Lower lobe of right lung (tissue), 2 donors: ENCODE measurements at places on chromosomes 7 and 10. TPM values are rescaled to one million over a fixed set of nuclear protein-coding genes. Genes with fewer than 3 reads are reported as not detected.

DNA sequence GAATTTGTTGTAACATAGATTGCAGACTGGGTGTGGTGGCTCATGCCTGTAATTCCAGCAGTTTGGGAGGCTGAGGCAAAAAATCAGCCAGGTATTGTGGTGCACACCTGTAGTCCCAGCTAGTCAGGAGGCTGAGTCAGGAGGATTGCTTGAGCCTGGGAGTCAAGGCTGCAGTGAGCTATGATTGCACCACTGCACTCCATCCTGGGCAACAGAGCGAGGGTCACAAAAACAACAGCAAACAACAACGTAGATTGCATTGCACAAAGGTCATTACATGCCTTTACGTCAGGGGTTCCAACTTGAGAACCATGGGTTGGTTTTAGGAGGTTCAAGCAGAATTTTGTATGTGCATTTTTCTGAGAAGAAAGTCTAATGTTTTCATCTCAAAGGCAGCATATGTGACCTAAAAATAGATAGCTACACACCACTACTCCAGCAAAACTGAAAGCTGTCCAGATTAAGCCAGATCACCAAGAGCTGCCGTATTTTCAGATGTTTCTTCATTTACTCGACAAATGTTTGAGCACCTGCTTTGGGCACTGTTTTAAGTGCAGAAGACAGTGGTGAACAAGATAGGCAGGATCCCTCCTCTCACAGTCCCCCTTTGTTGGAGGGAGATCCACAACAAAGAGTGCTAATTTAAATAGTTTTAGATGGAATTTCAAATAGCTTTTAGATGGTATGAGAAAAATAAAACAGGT is 28.3 kb upstream of the CYP26C1 start:
- no peaks in the 10 kb centered on the region for H3K27me3 ChIP-seq
- DNase-seq: no peak
- no peaks in the 10 kb centered on the region for H3K36me3 ChIP-seq
- no peak overlapping the region for H3K4me3 ChIP-seq
- no peaks in the 10 kb centered on the region for H3K4me1 ChIP-seq

DNA sequence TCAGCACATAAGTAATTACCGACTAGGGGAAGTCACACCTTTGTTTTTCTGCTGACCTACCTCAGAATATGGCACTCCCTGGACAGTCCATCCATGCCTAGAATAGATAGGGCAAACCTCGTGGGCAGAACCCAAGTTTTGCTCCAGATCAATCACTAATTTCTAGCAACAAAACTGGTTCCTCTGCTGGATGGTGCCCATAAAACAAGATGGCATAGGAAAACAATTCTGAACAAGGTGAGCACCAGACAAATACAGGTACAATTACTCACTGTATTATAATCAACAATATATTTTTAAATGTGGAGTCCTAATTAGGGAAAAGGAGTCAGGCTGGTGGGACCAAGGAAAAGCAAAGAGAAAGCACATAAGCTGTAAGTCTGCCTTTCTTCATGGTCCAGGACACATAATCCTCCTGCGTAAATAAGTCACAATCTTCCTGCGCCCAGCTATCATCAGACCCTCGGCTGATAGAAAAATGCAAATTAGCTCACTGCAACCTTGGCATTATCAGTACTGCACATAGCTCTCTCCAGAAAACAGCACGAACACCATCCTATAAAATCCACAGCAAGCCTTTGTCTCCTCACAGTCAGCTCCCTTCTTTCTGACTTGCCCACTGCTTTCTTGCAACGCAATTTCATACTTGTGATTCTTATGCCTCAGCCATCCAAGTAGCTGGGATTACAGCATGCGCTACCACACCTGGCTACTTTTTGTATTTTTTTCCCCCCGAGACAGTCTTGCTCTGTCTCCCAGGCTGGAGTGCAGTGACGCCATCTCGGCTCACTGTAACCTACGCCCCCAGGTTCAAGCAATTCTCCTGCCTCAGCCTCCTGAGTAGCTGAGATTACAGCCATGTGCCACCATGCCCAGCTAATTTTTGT is 15.1 kb downstream of the URGCP start:
- peaks cover 14% of the 10 kb centered on the region for H3K36me3 ChIP-seq
- H3K27me3 ChIP-seq: no peaks in the 10 kb centered on the region
- no peak overlapping the region for H3K27ac ChIP-seq
- DNase-seq: no peak
- no peak overlapping the region for H3K4me3 ChIP-seq

- H3K27ac ChIP-seq: no peak overlapping the region
- H3K36me3 ChIP-seq: no peaks in the 10 kb centered on the region
- no peaks in the 10 kb centered on the region for H3K4me1 ChIP-seq
- no peaks in the 10 kb centered on the region for H3K27me3 ChIP-seq
- DNase-seq: no peak
These were observed 20.2 kb downstream of the OR6B1 start for GRCh38 chr7:144020340-144020739.

- H3K27me3 ChIP-seq: no peaks in the 10 kb centered on the region
- DNase-seq: no peak
- H3K4me3 ChIP-seq: no peak overlapping the region
- no peaks in the 10 kb centered on the region for H3K4me1 ChIP-seq
These were observed 51.7 kb downstream of the ADCY1 start for GRCh38 chr7:45625714-45626440.

The C7orf57 gene
- 1.6 TPM for total RNA-seq

- H3K36me3 ChIP-seq: no peaks in the 10 kb centered on the region
- H3K4me3 ChIP-seq: no peak overlapping the region
- H3K4me1 ChIP-seq: no peaks in the 10 kb centered on the region
- DNase-seq: no peak
These were observed 165.2 kb downstream of the AUTS2 start for GRCh38 chr7:69763513-69763912.

DNA sequence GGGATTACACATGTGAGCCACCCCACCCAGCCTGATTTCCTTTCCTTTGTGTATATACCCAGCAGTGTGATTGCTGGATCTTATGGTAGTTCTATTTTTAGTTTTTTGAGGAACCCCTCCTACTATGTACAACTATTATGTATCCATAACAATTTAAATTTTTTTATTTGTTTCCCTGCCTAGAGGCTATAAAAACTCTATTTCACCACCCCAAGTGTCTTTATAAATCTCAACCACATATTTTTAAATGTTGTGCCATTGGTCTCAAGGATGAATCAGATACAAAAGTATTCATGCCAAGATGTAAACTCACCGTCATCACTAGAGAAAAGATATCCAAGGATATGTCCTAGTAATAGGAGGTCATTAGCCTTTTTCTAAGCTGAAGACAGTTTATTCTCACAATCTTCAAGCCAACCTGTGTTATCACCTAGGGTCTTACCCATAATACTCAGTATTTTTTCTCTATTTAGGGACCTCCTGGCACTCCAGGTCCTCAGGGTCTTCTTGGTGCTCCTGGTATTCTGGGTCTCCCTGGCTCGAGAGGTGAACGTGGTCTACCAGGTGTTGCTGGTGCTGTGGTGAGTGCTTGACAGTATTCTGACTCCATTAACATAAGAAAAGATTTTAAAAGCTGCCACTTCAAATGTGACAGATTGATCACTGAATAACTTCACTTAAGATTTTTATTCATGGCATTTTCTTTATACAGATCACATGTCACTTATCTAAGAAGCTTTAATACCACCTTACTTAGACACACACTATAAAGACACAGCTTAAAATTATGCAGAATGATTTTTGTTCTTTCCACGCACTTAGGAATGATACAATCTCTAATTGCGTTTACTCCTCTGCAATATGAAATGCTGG is 29.4 kb downstream of the COL1A2 start:
- no peak overlapping the region for H3K27ac ChIP-seq
- peaks cover 61% of the 10 kb centered on the region for H3K36me3 ChIP-seq
- no peak for DNase-seq

- peaks cover 56% of the 10 kb centered on the region for H3K36me3 ChIP-seq
- H3K4me1 ChIP-seq: no peaks in the 10 kb centered on the region
- no peak for DNase-seq
- H3K27me3 ChIP-seq: no peaks in the 10 kb centered on the region
- H3K27ac ChIP-seq: no peak overlapping the region
These were observed 182.3 kb upstream of the IMMP2L start for GRCh38 chr7:111744501-111745155.

The ZNF789 gene
- total RNA-seq: 11.1 TPM

The TAS2R3 gene
- 1.4 TPM for total RNA-seq

The SEMA3E gene
- 8.8 TPM for total RNA-seq

The TMEM270 gene
- total RNA-seq: not detected

The CACNB2 gene
- total RNA-seq: 1.4 TPM

The LAMTOR4 gene
- 131 TPM for total RNA-seq

DNA sequence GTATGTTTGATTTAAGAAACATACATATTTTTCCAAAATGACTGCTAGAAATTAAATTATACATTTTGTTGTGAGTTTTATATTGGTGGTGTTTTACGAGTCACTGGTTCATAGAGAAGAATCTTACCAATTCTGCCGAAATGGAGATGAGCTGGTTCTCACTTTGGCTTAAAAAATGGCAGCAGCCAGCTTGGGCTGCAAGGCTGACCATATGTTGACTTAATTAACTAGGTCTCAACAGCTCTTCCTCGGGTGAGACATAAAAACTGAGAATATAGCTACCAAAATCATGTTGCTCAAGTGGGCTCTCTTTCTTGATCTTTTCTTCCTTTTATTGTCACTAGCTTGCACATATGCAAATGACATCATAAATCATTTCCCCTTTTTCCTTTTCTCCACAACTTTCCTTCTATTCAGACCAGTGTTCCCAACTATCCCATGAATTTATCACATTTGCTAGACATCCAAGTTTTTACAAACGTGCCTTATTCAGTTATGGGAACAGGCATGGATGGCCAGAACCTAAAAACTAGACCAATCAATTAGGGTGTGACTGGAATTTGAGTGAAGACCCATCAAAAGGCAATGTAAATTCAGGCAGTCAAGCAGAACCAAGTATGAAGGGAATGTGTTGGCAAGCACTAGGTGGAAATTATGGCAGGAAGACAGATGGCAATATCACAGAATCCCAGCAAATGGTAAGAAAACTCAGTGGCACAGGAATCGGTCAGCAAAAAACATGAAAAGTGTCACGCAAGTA is 6.4 kb upstream of the TSPAN12 start:
- H3K36me3 ChIP-seq: no peaks in the 10 kb centered on the region
- H3K4me1 ChIP-seq: no peaks in the 10 kb centered on the region
- H3K4me3 ChIP-seq: no peak overlapping the region

DNA sequence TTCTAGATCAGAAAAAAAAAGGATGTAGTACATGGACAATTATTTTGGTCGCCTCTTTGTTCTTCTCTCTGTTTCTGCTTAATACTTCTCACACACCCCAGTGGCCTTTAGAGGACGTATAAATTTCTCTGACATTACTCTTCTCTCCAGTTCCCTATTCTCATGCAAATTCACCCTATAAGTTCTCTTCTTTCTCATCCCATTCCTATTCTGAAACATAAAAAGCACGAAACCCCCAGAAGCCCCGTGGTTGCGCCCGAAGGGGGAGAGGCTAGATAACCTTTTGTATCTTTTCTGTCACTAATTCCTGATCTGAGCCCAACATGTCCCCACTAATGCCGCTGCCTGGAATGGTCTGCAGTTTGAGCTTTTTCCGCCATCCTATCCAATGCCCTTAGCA is 136.9 kb downstream of the SKIDA1 start:
- no peak overlapping the region for H3K27ac ChIP-seq
- H3K4me3 ChIP-seq: no peak overlapping the region
- H3K4me1 ChIP-seq: no peaks in the 10 kb centered on the region

The RBM28 gene
- total RNA-seq: 26.9 TPM

- H3K27ac ChIP-seq: no peak overlapping the region
- DNase-seq: no peak
- H3K4me3 ChIP-seq: no peak overlapping the region
- H3K4me1 ChIP-seq: no peaks in the 10 kb centered on the region
- H3K27me3 ChIP-seq: no peaks in the 10 kb centered on the region
- H3K36me3 ChIP-seq: peaks cover 89% of the 10 kb centered on the region
These were observed 50.0 kb downstream of the SLC37A3 start for GRCh38 chr7:140348161-140348849.
